ENCODE measurements at places on chromosomes 12 and 14.

GRCh38 chr12:91590966-91591638 is 408.5 kb upstream of the DCN start:
- H3K27ac ChIP-seq = no peak overlapping the region
- H3K4me3 ChIP-seq = no peak overlapping the region
- DNase-seq = no peak
- H3K27me3 ChIP-seq = no peaks in the 10 kb centered on the region

DNA sequence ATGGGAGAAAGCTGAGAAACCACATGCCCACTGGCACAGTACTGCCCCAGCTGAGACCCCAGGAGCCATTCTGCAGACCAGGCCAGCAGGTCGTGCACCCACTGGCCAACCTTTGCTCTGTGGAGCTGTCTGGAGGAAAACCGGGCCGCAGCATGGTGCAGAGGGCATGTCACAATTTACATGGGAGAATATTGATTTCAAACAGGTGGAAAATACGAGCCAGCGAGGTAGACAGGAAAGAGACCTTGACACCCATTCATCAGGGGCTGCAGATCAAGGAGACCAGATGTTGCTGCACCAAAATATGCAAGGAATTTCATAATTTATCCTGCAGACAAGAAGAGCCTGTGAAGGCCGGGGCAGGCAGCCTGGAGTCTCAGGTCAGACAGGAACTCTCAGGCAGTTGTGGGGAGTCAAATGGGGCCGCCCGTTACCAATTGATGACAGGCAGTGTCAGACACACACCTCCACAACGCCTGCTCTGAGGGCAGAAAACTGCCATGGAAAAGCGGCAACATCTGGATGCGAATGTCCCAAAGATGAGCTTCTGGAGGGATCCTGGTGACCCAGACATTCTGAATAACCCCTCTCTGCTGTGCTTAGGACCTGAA is 74.6 kb upstream of the BCL11B start:
- H3K4me1 ChIP-seq = no peaks in the 10 kb centered on the region
- no peaks in the 10 kb centered on the region for H3K27me3 ChIP-seq
- DNase-seq = no peak
- H3K4me3 ChIP-seq = no peak overlapping the region
- H3K27ac ChIP-seq = no peak overlapping the region

DNA sequence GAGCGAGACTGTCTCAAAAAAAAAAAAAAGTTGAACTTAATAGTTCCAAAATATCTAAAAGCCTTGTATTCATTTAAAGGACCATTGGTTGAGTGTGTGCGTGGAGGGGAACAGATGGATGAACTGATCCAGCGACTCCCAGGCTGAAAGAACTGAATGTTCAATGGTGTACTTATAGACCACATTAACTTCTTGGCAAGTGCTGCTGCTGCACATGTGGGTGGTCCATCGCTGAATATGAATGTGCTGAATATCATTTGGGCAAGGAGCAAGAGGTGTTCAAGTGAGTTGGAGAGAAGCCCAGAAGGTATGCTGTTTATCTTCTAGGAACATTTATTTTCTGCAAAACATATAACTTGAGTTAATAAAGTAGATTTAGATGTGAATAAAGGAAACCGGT is 289.0 kb upstream of the RPL10L start:
- H3K36me3 ChIP-seq = no peaks in the 10 kb centered on the region
- DNase-seq = no peak
- H3K27me3 ChIP-seq = no peaks in the 10 kb centered on the region
- H3K4me1 ChIP-seq = no peaks in the 10 kb centered on the region

GRCh38 chr14:89379006-89379405 is 38.0 kb downstream of the FOXN3 start:
- no peaks in the 10 kb centered on the region for H3K27me3 ChIP-seq
- peak overlapping the region; percentile 48 for H3K27ac ChIP-seq
- H3K36me3 ChIP-seq = no peaks in the 10 kb centered on the region
- DNase-seq = no peak
- peaks cover 29% of the 10 kb centered on the region for H3K4me1 ChIP-seq
- H3K4me3 ChIP-seq = no peak overlapping the region

DNA sequence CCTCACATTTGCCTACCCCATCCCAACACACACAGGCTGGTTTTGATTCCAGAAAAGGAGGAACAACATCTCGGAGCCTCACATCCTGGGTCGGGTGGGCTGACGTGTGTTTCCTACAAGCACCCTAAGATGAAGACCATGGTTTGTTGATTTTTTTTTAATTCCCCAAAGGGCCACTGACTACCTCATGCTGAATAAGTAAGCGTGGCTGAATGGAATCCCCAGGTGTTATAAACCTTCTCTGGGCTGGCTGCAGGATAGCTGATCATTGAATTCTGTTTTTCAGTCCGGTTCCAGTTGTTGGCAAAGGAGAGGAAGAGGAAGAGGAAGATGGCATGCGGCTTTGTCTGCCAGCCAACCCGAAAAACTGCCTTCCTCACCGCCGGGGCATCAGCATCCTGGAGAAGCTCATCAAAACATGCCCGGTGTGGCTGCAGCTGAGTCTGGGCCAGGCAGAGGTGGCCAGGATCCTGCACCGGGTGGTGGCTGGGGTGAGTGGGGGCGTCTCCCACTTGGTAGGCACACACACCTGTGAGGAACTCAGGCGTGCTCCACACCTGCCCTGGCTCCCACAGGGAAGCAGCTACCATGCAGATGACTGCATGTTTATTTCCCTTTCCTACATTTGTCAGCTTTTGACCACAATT is 42.0 kb downstream of the RIN3 start:
- H3K4me1 ChIP-seq = no peaks in the 10 kb centered on the region
- no peaks in the 10 kb centered on the region for H3K27me3 ChIP-seq
- H3K4me3 ChIP-seq = no peak overlapping the region
- no peaks in the 10 kb centered on the region for H3K36me3 ChIP-seq
- no peak for DNase-seq
- H3K27ac ChIP-seq = no peak overlapping the region

DNA sequence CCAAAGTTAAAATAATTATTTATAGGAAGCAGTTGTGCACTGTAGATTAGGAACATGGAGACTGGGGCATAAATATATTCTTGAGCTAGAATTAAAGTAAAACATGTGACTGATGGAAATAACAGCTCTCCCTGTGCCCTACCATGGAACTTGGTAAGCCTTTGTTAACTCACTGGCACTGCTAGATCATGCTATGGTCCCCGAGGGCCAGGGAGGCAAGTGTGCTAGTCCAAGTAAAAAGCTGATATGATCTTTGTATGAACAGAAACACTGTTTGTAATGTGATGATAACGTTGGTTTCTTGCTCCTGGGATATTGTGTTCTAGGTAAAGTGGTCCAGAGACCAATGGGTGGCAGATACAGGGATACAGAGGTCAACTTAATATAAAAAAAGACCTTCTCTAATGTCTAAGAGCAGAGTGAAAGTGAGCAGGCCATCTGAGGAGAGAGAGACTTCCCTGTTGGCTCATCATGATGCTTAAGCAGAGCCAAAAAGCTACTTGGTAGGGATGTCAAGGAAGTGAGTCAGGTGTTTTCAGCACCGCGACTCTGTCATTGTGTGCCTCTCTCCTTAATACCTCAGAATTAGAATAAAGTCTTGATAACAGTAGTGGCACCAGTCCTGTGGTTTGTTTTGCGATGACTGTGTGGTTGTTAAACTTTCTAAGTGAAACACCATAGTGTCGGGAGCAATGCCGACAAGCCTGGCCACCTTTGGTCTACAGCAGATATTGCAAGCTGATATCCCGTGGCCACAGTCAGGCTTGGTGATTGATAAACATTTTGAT is 27.6 kb downstream of the BICD1 start:
- no peak for DNase-seq
- H3K36me3 ChIP-seq = no peaks in the 10 kb centered on the region
- no peaks in the 10 kb centered on the region for H3K27me3 ChIP-seq
- H3K4me3 ChIP-seq = no peak overlapping the region

- H3K4me3 ChIP-seq = no peak overlapping the region
- no peak overlapping the region for H3K27ac ChIP-seq
- H3K36me3 ChIP-seq = no peaks in the 10 kb centered on the region
- no peaks in the 10 kb centered on the region for H3K4me1 ChIP-seq
- DNase-seq = no peak
Measured at GRCh38 chr14:71620401-71620800, 311.8 kb upstream of the RGS6 start.

- no peak for DNase-seq
- no peaks in the 10 kb centered on the region for H3K27me3 ChIP-seq
- no peak overlapping the region for H3K4me3 ChIP-seq
- H3K27ac ChIP-seq = no peak overlapping the region
- H3K4me1 ChIP-seq = no peaks in the 10 kb centered on the region
Measured at GRCh38 chr12:52573306-52573705, 337 bp downstream of the KRT74 start.

GRCh38 chr14:100858838-100859220 is 32.9 kb downstream of the MEG3 start:
- H3K4me3 ChIP-seq = no peak overlapping the region
- DNase-seq = no peak
- H3K4me1 ChIP-seq = no peaks in the 10 kb centered on the region
- no peaks in the 10 kb centered on the region for H3K36me3 ChIP-seq
- H3K27ac ChIP-seq = no peak overlapping the region

- H3K4me3 ChIP-seq = no peak overlapping the region
- H3K36me3 ChIP-seq = no peaks in the 10 kb centered on the region
- DNase-seq = no peak
- H3K27me3 ChIP-seq = no peaks in the 10 kb centered on the region
Measured at GRCh38 chr12:131507881-131508280, 203.0 kb upstream of the SFSWAP start.

- H3K4me1 ChIP-seq = no peaks in the 10 kb centered on the region
- H3K27me3 ChIP-seq = no peaks in the 10 kb centered on the region
- no peak overlapping the region for H3K4me3 ChIP-seq
- no peak for DNase-seq
- no peak overlapping the region for H3K27ac ChIP-seq
- no peaks in the 10 kb centered on the region for H3K36me3 ChIP-seq
Measured at GRCh38 chr12:2101771-2102170, 49.0 kb downstream of the CACNA1C start.

- no peak for DNase-seq
- H3K36me3 ChIP-seq = no peaks in the 10 kb centered on the region
- H3K27me3 ChIP-seq = no peaks in the 10 kb centered on the region
- H3K4me3 ChIP-seq = no peak overlapping the region
- no peaks in the 10 kb centered on the region for H3K4me1 ChIP-seq
Measured at GRCh38 chr14:100052819-100053218, 12.4 kb upstream of the EVL start.

GRCh38 chr12:38911611-38912010 is 6.2 kb upstream of the CPNE8 start:
- H3K27me3 ChIP-seq = no peaks in the 10 kb centered on the region
- no peak overlapping the region for H3K4me3 ChIP-seq
- no peaks in the 10 kb centered on the region for H3K4me1 ChIP-seq
- H3K27ac ChIP-seq = no peak overlapping the region
- H3K36me3 ChIP-seq = no peaks in the 10 kb centered on the region
- no peak for DNase-seq

DNA sequence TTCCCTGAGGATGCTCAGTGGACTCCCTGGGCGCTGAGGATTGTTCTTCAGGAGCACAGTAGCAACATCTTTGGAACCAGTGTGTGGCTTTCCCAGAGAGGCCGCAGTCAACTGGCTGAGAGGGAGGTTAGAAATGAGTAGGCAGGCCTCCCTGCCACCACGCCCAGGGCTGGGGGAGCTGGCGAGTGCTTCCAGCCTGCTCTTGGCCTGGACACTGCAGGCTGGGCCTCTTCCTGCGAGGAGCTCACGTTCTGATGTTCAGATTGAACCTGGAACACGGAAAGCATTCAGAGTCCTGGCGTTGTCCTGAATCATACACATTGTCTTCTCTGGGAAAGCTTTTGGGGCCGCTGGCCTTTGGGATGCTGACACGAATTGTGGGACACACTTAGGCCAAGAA is 15.6 kb downstream of the TSPAN9 start:
- H3K4me1 ChIP-seq = peaks cover 7% of the 10 kb centered on the region
- no peak for DNase-seq
- no peaks in the 10 kb centered on the region for H3K27me3 ChIP-seq
- peak overlapping the region; percentile 47 for H3K27ac ChIP-seq
- no peaks in the 10 kb centered on the region for H3K36me3 ChIP-seq

Measured in gastrocnemius medialis (tissue), 4 donors.